Activated T-cell treated with anti-CD3 and anti-CD28 coated beads, Interleukin-2, amount 50 U/mL, for 72 hours (primary cell): ENCODE measurements at places on chromosomes 6 and 20. TPM values are rescaled to one million over a fixed set of nuclear protein-coding genes. Genes with fewer than 3 reads are reported as not detected.

- no peak for DNase-seq
Observed at GRCh38 chr6:106525107-106525881, 104.0 kb downstream of the RTN4IP1 start.

The LRRC73 gene
- total RNA-seq, result 0.43 TPM

GRCh38 chr20:25030007-25030648 is 27.8 kb downstream of the ACSS1 start:
- DNase-seq, result no peak

The RFX6 gene
- not detected for total RNA-seq
